ENCODE measurements at places on chromosomes 4 and X.

DNA sequence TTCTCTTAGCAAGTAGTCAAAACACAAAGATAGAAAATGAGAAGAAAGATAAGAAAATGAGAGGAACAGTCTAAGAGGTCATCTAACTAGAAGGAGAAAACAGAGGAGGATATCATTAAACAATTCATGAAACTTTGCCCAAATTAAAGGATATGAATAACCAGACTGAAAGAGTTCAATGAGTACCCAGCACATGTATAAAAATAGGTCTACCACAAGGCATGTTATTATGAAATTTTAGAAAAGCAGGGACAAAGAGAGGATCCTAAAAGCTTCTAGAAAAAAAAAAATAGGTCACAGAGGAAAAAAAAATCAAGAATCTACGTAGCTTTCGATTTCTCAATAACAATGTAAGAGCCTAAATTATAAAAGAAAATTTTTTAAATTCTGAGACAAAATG is 118.5 kb downstream of the WDFY3 start:
- no peak for DNase-seq

DNA sequence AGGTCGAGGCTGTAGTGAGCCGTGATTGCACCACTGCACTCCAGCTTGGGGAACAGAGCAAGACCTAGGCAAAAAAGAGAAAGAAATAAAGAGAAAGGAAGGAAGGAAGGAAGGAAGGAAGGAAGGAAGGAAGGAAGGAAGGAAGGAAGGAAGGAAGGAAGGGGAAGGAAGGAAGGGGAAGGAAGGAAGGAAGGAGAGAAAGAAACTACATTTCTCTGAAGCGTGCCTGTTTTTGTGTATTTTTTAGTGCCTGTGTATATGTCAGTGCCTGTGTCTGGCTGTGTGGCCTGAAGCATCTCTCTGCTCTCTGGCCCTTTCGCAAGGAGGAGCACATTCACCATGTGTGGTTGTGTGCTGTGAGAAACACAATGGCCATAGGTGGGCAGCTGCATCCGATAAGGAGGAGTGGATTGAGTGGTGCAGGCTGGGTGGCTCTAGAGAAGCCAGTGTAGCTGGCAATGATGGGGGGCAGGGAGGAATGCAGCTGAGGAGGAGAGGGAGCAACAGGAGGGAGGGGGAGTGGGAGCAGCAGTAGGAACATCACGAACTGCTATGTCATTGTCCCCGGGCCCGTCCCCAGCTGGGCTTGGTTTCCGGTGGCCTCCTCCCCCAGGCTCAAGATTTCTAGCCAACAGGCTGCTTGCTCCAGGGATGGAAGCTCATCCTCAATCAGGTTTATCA is 11.4 kb downstream of the SYN1 start:
- DNase-seq: no peak

- no peak for DNase-seq
These were observed 138.5 kb upstream of the TBL1X start for GRCh38 chrX:9326369-9326768.

DNA sequence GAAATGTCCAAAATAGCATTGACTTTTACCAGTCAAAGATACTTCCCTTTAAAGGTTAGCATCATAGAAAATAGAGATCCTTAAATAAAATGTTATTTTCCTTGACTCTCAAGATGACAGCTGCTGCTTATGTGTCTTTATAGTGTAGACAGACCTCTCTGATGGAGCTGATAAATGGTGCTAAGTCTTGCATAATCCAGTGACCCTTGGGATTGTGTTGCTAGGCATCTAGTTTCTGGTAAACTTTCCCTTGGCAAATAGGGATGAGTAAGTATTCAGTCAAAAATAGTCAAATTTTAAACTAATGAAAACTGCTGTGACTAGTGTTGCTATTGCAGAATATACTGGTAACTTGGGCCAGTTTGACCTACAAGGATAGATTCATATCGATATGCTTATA is 53.6 kb downstream of the MBNL3 start:
- DNase-seq: no peak

DNA sequence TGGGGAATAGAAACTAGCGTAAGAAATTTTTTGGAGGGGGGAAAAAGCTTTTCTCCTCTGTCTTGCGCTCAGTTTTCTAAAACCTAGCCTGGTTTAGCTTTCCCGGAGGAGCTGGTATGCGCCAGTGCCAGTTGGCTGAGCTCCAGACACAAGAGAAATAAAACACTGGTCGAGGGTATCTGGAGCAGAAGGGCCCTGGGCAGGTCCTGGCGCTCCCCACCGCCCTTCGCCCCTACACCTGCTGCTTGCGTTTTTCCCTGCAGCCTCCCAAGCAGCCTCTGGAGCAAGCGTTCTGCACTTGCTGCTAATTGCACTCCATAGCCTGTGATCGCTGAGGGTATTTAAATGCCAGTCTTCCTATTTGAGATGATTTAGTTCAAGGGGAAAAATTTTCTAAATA is 816 bp downstream of the EREG start:
- no peak for DNase-seq

- no peak for DNase-seq
These were observed 196.5 kb upstream of the SLC7A11 start for GRCh38 chr4:138438608-138439007.

DNA sequence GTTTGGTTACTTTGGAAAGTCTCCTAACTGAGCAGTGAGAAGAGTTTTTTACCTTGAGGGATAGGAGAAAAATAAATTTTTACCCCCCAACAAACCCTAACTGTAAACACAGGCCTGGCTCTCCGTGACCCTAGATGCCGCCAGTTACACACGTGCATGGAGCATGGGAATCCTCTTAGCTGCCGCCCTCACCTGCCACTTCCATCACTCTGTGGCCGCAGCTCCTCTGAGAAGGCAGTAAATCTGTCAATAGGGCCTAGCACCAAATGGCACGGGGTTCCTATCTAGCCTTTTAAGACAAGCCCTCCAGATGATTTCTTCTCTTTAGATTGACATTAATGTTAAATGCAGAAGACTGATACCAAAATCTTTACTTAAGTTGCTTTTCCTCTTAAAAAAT is 330.3 kb upstream of the FAM241A start:
- DNase-seq: no peak

DNA sequence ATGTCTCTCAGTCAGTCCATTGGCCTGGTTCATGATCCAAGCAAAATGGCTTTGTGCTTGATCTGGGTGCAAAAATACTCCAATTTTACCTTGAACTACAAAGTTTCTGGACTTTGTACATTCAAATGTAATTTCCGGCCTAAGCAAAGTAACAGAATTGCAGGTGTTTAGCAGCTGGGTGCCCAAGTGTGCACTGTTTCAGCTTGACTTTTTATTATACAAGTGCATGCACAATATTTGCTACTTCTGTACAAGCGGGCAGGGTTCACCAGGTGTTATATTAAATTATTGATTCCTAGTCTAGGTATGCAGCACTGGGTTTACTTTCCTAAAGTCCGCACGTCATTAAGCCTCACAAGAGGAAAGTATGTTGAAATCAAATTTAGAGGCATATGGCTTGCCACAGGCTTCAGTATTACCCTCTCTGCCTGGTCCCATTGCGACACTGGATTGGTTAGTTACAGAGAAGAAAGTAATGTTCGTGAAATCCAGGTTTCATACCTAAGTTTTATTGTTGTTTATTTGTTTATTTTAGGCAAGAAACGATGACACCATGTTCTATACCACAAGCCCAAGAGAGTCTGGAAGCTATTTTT is 376.9 kb upstream of the CTSO start:
- no peak for DNase-seq

DNA sequence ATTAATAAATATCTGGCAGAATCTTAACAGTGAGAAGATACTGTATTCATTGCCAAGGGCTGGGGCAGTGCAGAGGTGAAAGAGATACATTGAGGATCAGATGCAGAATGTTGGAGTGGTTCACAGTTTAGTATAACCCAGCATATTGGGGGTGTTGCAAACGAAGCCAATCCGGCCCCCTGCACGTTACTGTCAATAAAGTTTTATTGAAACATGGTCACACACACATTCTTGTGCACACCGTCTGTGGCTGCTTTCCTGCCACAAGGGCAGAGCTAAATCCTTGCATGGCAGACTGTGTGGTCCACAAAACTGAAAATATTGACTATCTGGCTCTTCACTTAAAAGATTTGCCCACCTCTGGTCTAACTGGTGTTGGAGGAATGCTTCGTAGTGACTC is 119.7 kb downstream of the SHOX start:
- no peak for DNase-seq

DNA sequence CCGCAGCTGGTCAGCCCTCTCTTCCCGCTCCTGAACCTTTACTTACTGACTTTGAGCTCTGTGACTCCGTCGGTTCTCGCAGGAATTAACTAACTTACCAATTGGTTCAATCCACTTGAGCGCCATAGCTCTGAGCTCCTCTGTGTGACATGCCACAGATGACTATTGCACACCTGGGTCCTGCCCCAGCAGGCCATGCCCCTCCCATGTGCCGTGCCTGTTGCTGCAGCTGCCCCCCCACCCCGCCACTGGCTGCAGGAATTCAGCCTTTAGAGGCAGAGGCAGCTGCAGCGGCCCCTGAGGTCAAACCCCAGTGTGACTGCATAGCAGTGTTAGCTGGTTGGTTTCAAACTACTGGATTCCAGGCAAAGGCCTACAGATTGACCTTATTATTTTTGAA is 70.6 kb downstream of the MTMR1 start:
- DNase-seq: no peak

DNA sequence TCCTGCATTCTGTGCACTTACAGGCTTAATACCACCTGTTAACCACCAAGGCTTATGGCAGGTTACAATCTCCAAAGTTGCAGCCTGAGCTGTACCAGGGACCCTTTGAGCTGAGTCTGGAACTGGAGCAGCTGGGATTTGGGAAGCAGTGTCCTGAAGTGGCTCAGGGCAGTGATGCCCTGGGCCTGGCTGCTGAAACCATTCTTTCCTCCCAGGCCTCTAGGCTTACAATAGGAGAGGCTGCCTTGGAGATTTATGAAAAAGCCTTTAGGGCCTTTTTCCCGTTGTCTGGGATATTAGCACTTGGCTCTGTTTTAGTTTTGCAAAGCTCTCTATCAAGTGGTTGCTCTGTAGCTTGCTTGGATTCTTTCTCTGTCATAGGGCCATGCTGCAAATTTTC is 154.3 kb upstream of the CASK start:
- no peak for DNase-seq
